ENCODE measurements at places on chromosomes 3 and 15.

- DNase-seq = no peak
These were observed 19.0 kb upstream of the DMXL2 start for GRCh38 chr15:51641490-51642130.

GRCh38 chr3:105745046-105745445 lies 123.8 kb downstream of the CBLB start:
- DNase-seq = no peak

DNA sequence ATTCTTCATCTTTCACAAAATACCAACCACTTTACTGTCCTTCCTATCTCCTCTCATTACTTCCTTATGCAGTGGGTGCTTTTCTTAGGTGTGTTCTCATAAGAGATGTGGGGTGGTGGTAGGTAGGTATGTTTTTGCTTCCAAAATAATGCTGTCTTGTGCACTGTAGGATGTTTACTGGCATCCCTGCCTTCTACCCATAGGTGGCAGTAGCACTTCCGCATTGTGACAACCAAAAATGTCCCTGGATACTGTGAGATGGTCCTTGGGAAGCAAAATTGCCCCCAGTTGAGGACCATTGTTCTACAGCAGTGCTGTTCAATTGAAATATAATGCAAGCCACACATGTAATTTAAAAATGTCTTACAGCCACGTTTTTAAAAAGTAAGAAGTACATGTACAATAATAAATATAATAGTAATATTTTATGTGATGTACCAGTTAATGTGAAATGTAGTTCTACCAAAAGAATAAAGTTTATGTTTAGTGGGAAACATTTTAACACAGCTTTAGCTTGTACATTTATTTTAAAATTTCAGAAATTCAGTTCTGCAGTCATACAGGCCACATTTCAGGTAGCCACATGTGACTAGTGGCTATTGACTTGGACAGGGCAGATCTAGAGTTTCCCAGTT lies 75.2 kb downstream of the NEO1 start:
- DNase-seq = no peak

GRCh38 chr3:180280555-180280954 lies 243.8 kb upstream of the PEX5L start:
- DNase-seq = no peak

DNA sequence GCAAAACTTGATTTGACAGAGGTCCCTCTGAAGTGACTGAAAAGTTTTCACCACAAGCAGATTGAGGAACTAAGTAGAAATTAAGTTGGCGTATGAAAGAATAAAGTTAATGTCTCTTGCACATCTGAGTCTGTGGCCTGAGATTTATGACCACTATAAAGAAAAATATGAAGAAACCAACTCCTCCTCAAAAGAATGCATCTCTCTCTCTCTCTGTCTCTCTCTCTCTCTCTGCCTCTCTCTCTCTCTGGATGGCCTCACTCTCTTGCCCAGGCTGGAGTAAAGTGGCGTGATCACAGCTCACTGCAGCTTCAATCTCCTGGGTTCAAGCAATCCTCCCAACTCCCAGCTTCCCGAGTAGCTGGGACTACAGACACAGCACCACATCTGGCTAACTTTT lies 55.2 kb downstream of the RPL22L1 start:
- DNase-seq = no peak

DNA sequence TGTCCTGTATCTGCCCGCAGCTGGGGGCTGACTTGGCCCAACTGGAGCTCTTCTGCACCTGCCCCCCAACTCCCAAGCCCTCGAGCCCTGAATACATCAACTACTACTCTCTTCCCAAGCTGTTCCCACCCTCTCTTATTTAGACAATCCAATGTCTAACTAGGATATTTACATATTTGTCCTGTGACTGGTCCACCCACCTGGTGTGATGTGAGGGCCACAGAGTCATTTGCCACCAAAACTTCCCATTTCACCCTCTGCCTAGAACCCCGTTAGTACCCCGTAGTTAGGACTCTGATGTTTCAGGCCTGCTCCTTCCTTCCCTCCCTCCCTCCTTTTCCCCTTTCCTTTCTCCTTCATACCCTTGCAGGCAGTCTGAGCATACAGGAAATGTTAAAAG lies 6.4 kb downstream of the CPLX3 start:
- no peak for DNase-seq

- no peak for DNase-seq
These were observed 308.3 kb downstream of the GAP43 start for GRCh38 chr3:115931581-115931980.

DNA sequence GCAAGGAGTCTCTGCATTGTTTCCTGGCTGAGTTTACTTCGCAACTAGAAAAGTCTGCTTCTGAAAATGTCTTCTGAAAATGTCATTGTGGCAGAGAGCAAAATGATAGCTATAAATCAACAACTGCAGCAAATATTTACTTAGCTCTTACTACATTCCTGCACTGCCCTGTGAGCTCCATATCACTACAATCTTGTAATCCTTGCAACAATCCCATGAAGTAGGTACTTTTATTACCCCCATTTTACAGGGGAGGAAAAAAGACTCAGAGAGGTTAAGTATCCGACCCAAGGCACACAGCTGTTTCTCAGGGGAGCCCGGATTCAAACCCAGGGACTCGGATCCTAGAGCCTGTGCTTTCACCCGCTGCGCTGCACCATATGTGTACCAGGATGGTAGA lies 34.2 kb upstream of the SPTBN5 start:
- DNase-seq = no peak
